ENCODE measurements at places on chromosomes 5 and 9.

GRCh38 chr9:34522971-34523797 is at the start of gene ENHO:
TSS of gene ENHO (minus strand) at chr9:34522990. CDS start at chr9:34521695, 1,295 bp downstream.
- peak; percentile 92 for DNase-seq

DNA sequence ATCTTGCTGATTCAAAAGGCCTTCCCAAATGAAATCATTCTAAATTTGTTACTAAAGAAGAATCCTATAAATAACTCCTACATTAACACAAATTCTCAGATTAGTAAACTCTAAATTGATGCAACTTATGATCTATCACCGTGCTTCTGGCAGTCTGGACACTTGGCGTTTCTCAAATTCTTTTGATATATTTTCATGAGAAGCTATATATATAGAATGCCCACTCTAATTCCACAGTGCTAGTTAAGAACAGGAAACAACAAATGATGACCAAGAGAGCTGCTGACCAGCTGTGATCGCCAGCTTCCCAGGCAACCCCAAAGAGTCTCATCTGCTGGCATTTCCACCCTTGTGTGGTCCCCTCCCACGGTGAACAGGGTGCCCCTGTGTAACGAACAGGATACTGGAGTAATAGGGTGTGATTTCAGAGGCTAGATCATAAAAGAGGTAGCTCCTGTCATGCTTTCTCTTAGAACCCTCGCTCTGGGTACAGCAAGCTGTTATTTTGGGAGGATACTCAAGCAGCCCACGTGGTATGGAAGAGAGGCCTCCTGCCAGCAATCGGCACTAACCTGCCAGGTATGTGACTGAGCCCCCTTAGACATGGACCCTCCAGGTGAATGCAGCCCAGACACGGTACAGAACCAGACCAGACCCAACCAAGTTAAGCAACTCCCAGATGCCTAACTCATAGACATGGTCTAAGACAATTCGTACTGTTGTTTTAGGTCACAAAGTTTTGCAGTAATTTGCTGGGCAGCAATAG is 64.7 kb downstream of the CDC14B start:
- no peak for DNase-seq

DNA sequence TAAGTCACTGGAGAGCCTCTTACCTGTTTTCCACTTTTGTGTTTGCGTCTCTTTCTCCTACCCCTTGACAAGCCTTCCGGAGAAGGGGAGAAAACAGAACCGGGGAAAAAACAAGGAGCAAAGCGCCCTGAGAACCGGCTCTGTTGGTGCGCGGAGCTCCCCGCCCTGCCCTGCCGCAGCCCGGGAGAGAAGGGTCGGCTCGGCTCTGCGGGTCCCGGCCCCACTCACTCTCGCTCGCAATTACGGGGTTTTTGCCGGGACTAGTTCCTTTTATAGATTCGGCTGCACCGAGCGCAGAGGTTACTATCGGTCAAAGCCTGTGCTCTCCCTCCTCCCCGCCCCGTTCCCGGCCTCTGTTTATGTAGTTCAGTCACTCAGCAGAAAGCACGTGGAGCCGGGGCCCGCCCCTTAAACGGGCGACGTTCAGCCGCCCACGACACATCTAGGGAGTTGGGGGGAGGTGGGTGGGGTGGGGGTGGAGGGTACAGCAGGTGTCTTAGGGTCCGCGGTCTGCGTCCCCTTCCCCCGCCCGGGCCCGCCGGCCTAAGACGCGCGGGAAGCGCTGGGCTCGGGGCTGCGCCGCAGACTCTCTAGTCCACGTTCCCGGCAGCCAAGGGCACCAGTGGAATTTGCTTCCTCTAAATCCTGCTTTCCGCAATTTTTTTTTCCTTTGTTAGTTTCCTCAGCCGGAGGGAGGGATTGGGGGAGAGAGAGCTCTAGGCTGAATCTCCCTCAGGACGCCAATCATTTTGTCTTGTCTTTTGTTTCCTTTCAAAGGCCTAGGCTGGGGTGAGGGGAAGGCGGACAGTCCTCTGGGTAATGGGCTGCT is at the start of gene ABCA1:
Gene ABCA1, minus strand, starts transcription at position 244 of the 829 bp plus-strand sequence. CDS start 24,476 bp downstream, outside the sequence.
- DNase-seq = peak; percentile 79

- no peak for DNase-seq
These were observed 7.9 kb upstream of the SYK start for GRCh38 chr9:90793729-90794128.

DNA sequence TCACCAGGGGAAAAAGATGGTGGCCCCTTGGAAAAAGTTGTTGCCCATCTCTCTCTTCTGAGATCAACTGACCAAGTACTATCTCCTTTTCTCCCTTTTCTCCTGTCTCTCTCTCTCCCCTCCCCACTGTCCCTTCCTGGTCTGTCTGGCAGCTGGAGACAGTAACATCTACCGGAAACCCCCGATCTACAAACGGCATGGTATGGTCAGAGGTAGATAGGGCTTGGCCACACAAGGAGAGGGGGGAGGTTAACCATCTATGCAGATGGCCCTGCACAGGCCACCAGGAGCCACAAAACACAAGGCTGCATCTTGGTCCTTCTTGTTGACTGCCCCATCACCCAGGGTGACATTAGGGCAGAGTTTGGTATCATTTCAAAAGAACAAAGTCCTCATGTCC is 29.3 kb upstream of the AFAP1L1 start:
- DNase-seq = no peak

DNA sequence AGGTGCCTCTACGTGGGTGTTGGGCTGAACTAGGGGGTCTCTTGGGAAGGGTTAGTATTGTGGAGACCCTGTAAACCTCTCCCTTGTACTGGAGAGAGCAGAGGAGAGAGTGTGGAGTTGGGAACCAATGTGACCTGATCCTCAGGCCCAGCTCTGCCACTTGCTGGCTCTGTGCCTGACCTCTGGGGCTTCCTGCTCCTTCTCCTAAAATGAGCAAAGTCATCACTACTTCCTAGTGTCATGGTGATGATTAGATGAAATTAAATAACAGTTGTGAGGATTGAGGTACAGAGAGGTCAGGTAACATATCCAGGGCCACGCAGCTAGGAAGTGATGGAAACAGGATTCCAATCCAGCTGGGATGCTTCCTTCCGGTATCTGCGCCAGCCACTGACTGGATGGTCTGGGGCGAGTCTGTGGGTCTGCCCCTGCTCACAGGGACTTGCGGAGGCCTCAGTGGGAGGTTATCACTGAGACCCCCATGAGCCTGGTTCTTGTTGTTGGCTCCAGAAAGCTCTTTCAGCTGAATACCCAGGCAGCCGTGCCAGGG is 9.2 kb downstream of the GALNT10 start:
- DNase-seq = no peak

- DNase-seq = no peak
These were observed 49.0 kb downstream of the FAM78A start for GRCh38 chr9:131227112-131227958.

GRCh38 chr5:173477345-173478040 is 139.0 kb downstream of the BOD1 start:
- no peak for DNase-seq

GRCh38 chr9:5563417-5563815 is 53.1 kb downstream of the PDCD1LG2 start:
- DNase-seq = no peak

DNA sequence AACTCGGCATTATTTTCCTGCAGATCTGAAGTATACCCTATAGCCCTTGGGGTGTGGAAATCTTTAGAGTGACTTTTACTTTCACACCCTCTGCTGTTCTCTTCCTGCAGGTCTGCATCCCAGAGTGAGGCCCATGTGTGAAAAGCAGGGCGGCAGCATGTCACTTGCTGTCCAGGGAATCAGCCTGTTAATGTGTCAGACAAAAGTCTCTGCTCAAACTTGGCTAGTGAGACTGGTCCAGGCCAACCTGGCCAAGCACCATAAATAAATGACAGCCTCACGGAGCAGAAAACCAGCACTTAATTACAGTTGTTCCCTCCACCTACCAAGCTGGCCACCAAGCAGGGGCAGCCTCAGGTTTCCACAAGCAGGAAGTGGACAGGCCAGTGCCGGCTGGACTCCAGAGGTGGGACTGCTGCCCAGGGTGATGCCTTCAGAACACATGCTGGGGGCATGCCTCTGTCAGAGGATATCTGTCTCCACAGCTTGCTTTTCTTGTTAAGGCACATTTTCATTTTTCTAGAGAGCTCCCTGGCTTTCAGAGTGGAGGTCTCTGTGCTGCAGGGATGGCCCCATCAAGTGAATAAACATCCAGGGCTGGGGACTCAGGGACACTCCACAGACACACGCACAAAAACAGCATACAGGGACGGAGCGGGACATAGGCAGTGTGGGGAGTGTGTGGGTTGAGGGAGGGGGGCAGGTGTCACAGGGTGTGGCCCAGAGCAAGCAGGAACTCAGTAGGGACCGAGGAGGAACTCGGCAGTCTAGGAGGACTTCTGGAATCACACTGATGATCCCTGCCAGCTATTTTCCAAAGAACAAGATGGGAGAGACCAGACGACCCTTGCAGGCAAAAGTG is 243.8 kb upstream of the IRX1 start:
- DNase-seq = no peak

- DNase-seq = no peak
These were observed 94.7 kb upstream of the ANKRD55 start for GRCh38 chr5:56327809-56328208.

DNA sequence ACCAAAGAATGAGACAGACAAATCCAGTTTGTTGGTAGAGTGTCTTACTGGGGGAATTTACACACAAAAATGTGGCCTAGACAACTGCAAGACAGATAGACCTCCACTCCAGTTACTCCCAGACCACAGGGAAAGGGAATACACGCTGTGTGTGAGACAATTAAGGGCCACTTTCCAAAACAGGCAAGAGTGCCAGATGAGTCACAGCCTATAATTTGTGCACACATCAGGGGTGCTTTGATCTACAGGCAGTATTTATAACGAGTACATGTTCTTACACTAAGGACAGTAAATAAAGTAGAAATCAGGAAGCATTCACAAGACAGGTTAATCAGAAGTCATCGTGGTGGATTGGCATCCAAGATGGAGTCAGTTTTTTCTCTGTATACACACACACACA is 114.8 kb downstream of the ZNF622 start:
- DNase-seq = no peak

DNA sequence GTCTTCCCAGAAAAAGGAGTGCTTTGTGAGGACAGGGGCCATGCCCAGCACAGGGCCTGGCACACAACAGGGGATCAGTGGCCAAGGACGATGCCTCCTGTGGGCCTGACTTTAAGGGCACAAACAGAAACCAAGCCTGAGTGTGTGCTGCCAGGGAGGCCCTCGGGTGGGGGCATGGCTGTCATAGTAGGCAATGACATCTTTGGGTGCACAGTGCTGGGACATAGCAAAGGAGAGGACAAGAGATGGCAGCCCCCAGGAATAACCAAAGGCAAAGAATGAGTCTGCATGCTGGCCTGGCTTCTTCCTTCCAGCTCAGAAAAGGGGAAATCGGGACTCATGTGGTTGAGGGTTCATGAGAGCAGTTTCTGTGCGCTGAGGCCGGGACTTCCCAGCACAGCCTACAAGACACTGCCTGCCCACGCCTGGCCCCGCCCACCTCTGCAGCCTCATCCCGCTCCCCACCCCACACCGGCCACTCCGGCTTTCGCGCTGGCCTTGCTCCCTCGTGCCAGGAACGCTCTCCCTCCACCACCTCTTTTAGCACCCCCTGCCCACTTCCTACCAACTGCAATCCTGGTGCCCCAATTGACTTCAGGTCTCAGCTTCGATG is 13.8 kb upstream of the LHX2 start:
- no peak for DNase-seq

Data from anterior cingulate cortex (tissue), 58 donors.